ENCODE measurements at places on chromosomes 3 and 15.

GRCh38 chr15:57184502-57184901 lies 191.8 kb upstream of the CGNL1 start:
- DNase-seq: no peak

- peak; percentile 61 for DNase-seq
These were observed 18.9 kb downstream of the EBLN2 start for GRCh38 chr3:73080216-73080966.

DNA sequence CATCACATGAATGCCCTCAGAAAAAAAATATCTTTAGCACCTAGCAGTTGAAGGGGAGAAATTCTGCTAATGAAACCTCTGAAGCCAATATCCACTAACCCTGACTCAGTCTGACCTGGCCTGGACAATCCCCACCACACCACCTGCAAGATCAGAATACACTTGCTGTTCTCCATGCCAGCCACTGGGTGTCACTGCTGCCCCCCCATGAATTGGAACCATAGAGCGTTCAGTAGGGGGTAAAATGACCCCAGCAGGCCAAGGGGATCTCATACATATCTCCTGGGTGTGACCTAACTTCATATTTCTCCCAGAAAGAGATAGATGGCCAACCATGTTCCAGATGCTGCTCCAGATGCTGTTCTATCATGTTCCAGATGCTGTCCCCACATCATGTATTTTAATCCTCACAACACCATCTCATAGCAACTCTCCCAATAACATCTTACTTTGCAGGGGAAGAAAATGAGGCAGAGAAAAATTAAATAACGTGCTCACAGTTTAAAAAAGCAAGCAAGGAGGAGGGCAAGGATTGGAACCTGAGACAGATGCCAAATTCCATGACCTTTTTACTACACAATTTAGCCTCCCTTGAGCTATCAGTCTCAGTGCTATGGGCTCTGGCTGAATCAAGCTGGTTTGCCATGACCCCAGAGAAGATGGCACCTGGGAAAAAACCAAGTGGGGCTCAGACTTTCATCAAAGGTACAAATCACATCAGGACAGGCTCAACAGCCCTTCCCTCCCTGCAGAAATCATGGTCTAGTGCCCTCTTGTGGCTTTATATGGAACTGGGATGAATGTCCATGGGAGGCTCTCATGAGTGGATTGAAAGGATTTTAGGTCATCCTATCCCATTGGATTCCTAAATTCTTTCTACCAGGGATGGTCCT lies 12.4 kb downstream of the NTRK3 start:
- no peak for DNase-seq

DNA sequence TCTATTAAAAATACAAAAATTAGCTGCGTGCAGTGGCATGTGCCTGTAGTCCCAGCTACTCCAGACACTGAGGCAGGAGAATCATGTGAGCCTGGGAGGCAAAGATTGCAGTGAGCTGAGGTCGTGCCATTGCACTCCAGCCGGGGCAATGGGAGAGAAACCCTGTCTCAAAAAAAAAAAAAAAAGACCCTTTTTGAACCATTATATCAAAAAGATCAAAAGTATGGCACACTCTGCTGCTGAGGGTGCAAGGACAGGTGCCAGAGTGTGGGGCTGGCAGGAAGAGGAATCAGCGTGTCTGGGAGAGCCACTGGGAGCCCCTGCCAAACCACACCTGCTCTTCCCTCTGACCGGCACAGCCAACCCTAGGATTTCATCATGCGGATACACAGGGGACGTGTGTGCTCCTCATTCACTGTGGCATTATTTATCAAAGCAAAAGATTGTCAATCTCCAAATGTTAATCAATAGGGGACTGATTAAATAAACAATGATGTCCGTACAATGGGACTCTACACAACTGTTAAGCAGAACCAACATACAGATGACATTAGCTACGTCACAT lies 147.3 kb upstream of the TLE3 start:
- no peak for DNase-seq

GRCh38 chr15:78453447-78453846 lies 15.4 kb downstream of the IREB2 start:
- DNase-seq: no peak

GRCh38 chr15:26943866-26944265 lies 27.1 kb upstream of the GABRG3 start:
- DNase-seq: no peak

Measured in DMS 273 treated with DMSO at 0.1 percent for 48 hours (cell line).